ENCODE measurements at places on chromosomes 4 and X.

GRCh38 chr4:186979961-186980745 is 256.5 kb upstream of the FAT1 start:
- no peak for DNase-seq

DNA sequence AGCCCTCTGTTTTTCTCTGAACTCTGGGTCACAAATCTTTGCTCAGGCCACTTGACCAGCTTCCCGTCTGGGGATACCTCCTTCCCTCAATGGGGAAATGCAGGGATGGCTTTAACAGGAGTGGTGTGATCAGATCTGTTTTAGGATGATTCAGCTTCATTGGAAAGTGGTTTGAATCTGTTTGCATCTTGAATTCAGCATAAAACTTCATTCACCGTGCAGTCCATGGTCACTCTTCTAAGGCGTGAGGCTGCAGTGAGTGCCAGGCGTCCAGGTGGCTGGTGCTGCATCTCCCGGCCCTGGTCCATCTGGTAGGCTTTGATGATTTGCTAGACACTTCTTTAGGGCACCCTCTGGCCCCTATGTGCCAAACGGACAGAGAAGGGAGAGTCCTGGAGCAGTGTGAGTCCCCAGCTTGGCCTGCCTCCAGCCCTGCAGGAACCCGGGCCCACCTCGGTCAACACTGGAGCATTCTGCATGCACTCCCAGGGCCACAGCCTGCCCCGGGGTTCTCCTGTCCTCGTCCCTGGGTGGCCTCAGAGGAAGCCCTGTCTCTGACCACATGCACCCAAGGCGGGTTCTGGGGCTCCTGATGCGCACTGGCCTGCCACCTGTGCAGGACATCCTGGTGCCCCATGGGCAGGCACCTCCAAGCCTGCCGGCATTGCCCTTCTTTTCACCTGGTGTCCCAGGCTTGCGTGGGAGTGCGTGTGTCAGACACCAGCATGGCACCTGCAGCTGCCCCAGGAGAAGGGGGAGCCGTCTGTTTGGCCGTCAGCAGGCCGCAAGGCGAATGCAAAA is 251.5 kb upstream of the PSAPL1 start:
- no peak for DNase-seq

DNA sequence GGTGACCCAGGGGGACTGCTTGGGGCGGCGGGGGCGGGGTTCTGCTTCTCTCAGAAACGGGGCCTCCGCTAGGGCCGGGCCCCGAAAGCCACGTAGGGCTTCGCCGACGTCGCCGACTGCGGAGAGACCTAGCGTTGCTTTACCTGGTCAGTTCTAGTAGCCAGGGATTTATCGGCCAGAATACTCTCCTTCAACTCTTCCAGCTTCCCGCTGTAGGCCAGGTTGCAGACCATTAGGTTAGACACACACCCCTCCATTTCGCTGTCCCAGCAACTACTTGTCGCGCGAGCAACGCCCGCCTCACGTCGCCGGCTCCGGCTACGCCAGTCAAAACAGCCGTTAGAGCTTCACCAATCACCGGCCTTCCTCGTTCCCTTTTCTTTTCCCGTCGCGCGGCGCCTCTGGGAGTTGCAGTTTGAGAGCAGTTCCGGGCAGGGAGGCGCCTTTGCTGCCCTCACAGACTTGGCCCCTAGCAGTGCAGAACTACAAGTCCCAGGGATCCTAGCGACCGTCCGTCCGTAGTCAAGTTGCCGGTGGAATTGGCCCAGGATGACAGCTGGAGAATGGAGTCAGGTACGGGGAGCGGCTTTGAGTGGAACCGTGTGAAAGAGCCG is at the start of the genes ATG4A and PSMD10:
TSS of gene ATG4A (plus strand) at position 515 of the 614 bp plus-strand sequence. CDS start at position 564, 49 bp downstream.
TSS of gene PSMD10 (minus strand) at position 279 of the 614 bp plus-strand sequence. CDS start at position 257, 22 bp downstream.
- peak; percentile 76 for DNase-seq

- DNase-seq, result no peak
Observed at GRCh38 chr4:30537456-30537855, 182.7 kb upstream of the PCDH7 start.

- DNase-seq, result no peak
Observed at GRCh38 chr4:41548305-41548880, 10.4 kb downstream of the LIMCH1 start.

DNA sequence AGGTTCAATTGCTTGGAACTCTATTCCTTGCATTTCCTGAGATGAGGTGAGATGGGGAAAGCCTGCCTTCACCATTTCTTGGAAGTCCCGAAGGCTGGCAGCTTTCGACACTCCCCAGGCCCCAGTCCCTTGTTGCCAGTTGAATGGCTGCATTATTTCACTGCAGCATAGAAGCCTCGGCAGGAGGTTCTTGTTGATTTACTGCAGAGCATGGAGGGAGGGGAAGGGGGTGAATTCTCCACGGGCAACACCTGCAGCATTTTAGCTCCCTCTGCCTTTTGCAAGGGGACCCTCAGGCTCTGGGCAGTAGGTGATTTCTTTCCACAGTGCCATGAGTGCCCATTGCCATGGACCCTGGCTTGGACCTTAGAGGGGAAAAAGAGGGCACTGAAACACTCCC is 10.7 kb upstream of the BCLAF3 start:
- DNase-seq, result no peak
